Activated T-cell treated with anti-CD3 and anti-CD28 coated beads, Interleukin-2, amount 50 U/mL, for 72 hours (primary cell): ENCODE measurements at places on chromosomes 3 and 15. TPM values are rescaled to one million over a fixed set of nuclear protein-coding genes. Genes with fewer than 3 reads are reported as not detected.

The CKMT1A gene
- total RNA-seq = not detected

DNA sequence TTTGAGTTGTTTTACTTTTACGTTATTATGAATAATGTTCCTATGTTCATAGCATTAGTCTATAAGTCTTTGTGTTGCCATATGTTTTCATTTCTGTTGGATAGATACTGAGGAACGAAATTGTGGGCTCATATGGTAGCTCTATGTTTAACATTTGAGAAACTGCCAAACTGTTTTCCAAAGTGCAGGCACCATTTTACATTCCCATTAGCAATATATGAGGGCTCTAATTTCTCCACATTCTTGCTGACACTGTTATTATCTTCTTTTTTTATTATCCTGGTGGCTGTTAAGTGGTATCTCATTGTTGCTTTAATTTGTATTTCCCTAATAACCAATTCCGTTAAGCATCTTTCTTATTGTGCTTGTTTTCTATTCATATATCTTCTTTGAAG is 1.8 kb upstream of the PIK3R4 start:
- H3K27ac ChIP-seq = peak overlapping the region; percentile 90
- H3K4me3 ChIP-seq = peak overlapping the region; percentile 85
- H3K36me3 ChIP-seq = peaks cover 6% of the 10 kb centered on the region
- no peaks in the 10 kb centered on the region for H3K27me3 ChIP-seq

- peaks cover 18% of the 10 kb centered on the region for H3K4me1 ChIP-seq
- H3K27ac ChIP-seq = no peak overlapping the region
- no peaks in the 10 kb centered on the region for H3K27me3 ChIP-seq
- DNase-seq = no peak
- H3K4me3 ChIP-seq = no peak overlapping the region
These were observed 42.3 kb upstream of the LRRFIP2 start for GRCh38 chr3:37216597-37217097.

DNA sequence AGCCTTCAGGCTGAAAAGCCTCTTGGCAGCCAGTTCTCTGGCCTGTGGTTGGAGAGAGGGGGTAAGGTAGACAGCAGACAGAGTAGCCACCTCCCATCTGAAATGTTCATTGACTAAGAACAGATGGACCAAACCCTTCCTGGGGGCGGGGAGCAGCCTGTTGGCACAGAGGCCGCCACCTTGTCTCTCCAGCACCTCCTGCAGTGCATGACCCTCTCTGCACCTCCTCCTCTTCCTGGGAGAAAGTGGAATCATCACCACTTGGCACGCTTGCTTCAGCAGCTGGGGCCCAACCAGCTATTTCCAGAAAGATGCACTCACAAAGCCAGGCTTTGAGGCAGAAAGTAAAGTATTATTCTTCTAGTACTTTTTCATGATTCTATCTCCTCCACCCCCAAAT is 313.4 kb upstream of the CHRM5 start:
- no peak overlapping the region for H3K4me3 ChIP-seq
- no peaks in the 10 kb centered on the region for H3K36me3 ChIP-seq
- H3K27ac ChIP-seq = no peak overlapping the region
- DNase-seq = no peak
- no peaks in the 10 kb centered on the region for H3K27me3 ChIP-seq

- H3K27ac ChIP-seq = peak overlapping the region; percentile 26
- H3K4me3 ChIP-seq = no peak overlapping the region
- DNase-seq = no peak
These were observed 1000.4 kb downstream of the FHIT start for GRCh38 chr3:60250810-60251209.
